ENCODE measurements at places on chromosomes 2 and 18.

DNA sequence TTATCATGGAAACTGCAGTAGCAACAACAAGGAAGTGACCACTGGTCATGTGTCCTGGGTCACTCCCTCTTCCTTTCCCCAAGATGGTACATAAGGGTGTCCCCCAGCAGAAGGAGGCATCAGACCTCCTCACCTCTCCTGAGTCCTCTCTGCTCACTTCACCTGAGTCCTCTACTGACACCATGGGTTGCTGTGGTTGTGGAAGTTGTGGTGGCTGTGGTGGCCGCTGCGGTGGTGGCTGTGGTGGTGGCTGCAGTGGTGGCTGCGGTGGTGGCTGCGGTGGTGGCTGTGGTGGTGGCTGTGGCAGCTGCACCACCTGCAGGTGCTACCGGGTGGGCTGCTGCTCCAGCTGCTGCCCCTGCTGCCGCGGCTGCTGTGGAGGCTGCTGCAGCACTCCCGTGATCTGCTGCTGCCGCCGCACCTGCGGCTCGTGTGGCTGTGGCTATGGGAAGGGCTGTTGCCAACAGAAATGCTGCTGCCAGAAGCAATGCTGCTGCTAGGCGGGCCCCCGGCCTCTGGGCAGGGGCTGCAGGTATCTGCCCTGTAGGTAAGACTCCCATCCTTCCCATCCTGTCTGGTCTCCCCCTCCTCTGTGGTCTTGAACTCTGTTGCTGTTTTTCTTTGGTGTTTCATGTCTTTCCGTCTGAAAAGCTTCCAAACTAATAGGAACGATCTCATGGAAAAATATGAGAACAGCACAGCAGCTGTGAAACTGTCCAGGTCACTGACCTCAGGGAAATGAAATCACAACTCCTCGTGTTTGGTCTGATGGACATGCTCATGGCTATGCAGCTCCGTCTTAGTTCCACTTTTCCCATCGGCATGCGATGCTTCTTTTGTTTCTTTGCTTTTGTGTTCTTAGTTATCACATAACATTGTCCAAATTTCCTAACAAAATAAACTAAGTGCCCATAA, at the start of gene SCYGR4:
Gene SCYGR4, plus strand, starts transcription at position 183 of the 915 bp plus-strand sequence. Its CDS starts 0 bp downstream, at position 183.
- DNase-seq = no peak

GRCh38 chr18:56393870-56394269, 244.5 kb downstream of the TXNL1 start:
- no peak for DNase-seq

- no peak for DNase-seq
Observed at GRCh38 chr2:162233197-162233596, 10.0 kb downstream of the FAP start.

- no peak for DNase-seq
Observed at GRCh38 chr2:235366390-235366789, 127.5 kb upstream of the AGAP1 start.
